ENCODE measurements at places on chromosomes 3 and 15.

DNA sequence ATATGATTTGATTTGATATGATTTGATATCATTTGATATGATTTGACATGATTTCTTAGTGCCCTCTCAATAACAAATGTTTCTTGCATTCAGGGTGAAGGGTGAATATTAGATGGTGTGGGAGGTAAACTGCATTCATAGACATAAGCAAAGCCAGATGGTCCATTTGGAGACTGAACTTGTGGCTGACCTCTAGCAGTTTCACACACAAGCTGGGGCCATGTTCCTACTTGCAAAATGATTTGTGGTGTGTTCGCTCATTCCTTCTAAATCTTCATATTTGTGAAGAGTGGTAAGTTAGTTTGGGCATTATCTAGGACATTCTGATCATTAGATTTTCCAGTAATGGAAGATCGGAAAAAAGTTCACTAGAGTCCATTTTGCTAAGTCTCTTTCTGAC is 40.5 kb upstream of the CCR4 start:
- DNase-seq = no peak

- DNase-seq = no peak
These were observed 172.3 kb upstream of the TPM1 start for GRCh38 chr15:62870216-62870615.

DNA sequence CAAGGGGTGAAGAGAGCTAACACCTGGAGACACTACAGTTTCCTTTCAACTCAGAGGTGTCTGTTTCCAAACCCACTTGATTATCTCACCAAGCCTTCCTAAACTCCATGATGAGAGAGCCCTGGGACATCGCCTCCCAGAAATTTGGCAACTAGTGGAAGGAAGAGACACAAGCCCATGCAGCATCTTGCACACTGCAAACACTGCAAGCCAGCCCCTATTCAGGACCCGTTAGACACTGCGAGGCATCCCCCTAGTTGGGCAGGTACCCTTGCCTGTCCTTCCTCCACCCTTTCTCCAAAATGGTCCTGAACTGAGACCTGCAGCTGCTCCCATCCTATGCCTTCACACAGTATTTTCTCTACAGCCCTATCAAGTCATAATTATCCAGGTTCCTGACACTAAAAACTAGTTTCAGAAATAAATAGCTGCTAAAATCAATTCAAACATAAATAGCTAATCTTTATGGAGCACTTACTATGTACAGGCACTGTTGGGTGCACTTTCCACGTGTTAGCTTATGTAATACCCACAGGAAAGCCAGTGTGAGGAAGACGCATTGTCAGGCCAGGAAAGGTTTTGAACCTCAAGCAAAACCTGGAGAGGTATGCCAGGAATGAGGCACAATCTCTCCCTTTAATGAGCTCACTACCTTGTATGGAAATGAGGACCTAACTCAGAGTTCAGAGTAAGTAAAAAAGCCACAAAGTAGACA is 2.8 kb downstream of the MAGI1 start:
- DNase-seq = no peak

DNA sequence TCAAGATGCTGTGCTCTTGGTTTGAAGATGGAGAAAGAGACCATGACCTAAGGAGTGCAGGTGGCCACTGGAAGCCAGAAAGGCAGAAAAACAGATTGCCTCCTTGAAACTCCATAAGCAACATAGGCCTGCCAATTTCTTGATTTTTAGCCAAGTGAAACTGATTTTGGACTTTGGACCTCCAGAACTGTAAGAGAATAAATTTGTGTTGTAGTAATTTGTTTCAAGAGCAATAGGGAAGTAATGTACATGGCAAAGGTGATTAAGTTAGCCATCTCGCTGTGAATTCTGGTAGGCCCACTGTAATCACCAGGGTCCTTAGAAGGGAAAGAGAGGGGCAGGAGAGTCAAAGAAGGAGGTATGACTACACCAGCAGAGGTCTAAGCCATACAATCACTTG is 238.8 kb downstream of the CNTN3 start:
- no peak for DNase-seq

DNA sequence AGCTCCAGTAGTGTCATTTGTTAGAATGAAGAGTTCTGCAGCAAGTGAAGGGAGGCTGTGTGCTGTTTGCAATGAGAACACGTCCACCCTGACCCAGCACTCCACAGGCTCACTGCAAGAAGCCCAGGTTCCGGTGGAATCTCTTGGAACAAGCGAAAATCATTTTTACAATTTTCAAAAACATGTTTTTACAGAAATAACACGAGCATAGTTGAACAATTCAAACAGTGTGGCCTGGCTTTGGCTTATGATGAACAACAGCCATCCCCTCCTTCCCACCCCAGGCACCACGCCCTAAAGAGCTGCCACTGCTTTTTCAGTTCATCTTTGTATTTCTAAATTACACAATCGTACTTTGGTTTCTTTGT is 59.5 kb upstream of the KY start:
- no peak for DNase-seq

GRCh38 chr15:67901922-67902321 is 62.1 kb upstream of the RNU6-1 start:
- no peak for DNase-seq

GRCh38 chr3:84717894-84718293 is 240.9 kb upstream of the CADM2 start:
- DNase-seq = no peak

DNA sequence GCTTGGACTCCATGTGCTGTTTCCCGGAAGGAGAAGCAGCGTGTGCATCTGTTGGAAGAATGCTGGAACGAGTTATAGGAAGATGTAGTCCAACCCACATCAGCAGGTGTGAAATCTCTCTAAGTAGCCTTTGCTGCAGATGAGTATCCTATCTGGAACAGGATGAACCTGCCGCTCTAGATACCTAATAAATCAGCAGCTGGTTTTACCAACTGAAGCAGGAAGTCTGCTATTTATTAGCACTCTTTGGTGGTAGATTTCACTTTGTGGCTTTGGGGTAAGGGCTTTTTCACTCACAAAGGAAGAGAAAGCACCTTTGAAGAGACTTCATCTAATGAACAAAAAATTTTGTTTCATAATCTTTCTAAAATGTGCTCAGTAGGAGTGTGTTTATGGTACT is 66.4 kb downstream of the DCUN1D1 start:
- no peak for DNase-seq
